ENCODE measurements at places on chromosomes 6 and 20.
A peak's percentile ranks its signal among the peaks of the same experiment; 100 is the strongest.

DNA sequence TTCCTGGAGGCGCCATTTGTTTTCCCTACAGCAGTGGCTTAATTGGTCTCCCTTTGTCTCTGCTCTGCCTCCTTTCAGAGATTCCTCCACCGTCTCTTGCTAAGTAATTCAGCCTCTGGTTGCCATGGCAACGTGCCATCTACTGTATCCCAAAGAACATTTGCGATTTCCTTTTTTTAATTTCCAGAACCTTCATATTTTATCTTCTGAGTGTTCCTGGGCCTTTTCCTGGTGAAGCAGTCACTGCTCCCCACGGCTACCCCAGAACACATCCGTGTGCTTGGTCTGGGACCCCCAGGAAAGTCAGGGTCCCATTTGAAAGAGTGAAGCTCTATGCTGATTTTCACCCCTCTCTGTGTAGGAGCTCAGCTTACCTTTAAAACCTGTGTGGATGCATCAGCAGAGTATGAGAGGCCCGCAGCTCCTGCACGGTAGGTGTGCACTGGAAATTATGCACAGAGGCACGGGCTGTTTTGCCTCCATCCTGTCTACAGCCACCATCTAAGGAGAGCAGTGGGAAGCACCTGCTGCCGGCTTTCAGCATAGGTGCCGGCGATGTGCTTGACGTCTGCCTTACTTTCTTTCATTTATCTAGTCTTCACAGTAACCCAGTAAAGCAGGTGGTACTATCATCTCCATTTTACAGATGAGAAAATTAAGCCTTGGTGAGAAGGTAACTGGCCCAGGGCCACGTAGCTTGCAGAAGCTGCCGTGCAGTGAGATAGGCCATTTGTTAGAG lies 122.8 kb downstream of the SYCP2 start:
- no peaks in the 10 kb centered on the region for H3K36me3 ChIP-seq
- no peak for DNase-seq
- H3K4me1 ChIP-seq: no peaks in the 10 kb centered on the region
- no peak overlapping the region for H3K27ac ChIP-seq
- no peaks in the 10 kb centered on the region for H3K27me3 ChIP-seq

DNA sequence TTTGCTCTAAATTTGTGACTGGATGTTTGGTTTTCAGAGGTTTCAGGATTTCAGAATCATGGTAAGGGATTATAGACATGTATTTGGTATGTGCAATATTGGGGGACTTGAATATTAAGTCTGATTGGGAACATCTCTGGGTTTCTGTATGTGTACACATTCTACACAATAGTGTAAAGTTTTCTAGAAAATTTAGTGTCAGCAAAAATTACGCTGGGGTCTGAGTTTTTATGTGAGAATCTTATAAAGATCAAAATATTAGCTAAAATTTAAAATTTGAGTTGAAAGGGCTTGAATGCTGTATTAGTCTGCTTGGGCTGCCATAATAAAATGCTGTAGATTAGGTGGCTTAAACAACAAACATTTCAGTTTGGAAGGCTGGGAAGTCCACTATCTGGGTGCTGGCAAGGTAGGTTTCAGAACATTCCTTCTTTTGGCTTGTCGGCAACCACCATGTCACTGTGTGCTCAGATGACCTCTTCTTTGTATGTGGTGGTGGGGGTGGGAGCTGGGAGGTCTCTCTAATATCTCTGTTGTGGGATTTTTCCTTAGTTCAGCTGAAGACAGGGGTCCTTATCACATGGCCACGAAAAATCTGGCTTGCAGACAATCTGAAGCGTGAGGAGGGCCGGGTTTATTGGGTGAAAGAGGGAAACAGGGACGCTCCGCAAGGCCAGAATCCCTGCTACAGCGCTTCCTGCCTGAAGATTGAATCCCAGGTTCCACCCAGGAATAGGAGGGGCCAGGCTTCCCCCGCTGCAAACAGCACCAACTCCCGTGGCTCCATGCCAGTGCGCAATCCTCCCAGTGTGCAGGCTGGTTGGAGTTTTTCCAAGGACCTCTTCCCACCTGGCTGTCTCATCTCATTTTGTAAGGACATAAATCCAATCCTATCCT lies 299.7 kb downstream of the PLCB1 start:
- no peaks in the 10 kb centered on the region for H3K27me3 ChIP-seq
- peak; percentile 62 for DNase-seq
- no peak overlapping the region for H3K4me3 ChIP-seq
- peaks cover 15% of the 10 kb centered on the region for H3K4me1 ChIP-seq

DNA sequence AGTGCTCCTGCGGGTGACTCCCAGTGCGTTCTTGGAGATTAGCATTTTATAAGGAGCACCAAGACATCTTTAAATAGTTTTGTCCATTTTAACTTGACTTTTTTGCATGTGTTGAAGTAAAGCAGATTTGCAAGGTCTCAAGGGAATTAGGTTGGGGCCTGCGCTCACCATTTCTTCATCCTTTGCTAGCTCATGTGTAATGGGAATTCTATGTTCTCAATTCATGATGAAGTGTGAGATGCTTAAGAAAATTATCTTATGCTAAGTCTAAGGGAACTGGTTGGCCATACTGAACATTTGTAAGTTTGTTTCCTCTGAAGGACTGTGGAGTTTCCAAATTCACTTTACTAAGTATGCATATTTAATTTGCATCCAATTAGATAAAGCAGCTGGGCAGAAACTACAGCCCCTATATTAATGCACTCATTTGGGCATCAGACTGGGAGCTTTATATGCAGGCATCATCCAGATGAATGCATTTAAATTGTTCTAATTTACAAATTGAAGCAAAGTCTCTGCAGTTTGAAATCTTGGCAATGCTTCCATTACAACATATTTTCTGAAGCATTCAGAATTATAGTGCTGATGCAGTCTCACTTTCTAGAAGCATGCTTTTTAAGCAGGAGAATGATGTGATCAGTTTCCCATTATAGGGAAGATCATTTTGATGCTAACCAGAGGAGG lies 108.3 kb upstream of the AKAP12 start:
- no peak for DNase-seq
- no peaks in the 10 kb centered on the region for H3K4me1 ChIP-seq
- H3K36me3 ChIP-seq: no peaks in the 10 kb centered on the region
- no peak overlapping the region for H3K4me3 ChIP-seq
- no peak overlapping the region for H3K27ac ChIP-seq

GRCh38 chr6:77470983-77471382 lies 7.7 kb upstream of the HTR1B start:
- H3K4me1 ChIP-seq: peaks cover 3% of the 10 kb centered on the region
- DNase-seq: no peak
- H3K4me3 ChIP-seq: no peak overlapping the region
- no peak overlapping the region for H3K27ac ChIP-seq
- H3K27me3 ChIP-seq: peaks cover 6% of the 10 kb centered on the region

- H3K27me3 ChIP-seq: no peaks in the 10 kb centered on the region
- no peaks in the 10 kb centered on the region for H3K36me3 ChIP-seq
- H3K4me3 ChIP-seq: no peak overlapping the region
- no peak overlapping the region for H3K27ac ChIP-seq
- peaks cover 14% of the 10 kb centered on the region for H3K4me1 ChIP-seq
- DNase-seq: peak; percentile 23
These were observed 245.3 kb downstream of the DLL1 start for GRCh38 chr6:170045563-170045960.

- H3K4me1 ChIP-seq: peaks cover 39% of the 10 kb centered on the region
- DNase-seq: no peak
- peak overlapping the region; percentile 88 for H3K4me3 ChIP-seq
- peaks cover 7% of the 10 kb centered on the region for H3K36me3 ChIP-seq
- peak overlapping the region; percentile 100 for H3K27ac ChIP-seq
These were observed 2.0 kb downstream of the STK35 start for GRCh38 chr20:2103461-2104153.

GRCh38 chr6:150026976-150027805 lies 1.9 kb upstream of the RAET1L start:
- H3K4me3 ChIP-seq: no peak overlapping the region
- H3K4me1 ChIP-seq: peaks cover 10% of the 10 kb centered on the region
- H3K27me3 ChIP-seq: peaks cover 40% of the 10 kb centered on the region

GRCh38 chr20:2742934-2743559 lies 50.5 kb downstream of the EBF4 start:
- H3K4me3 ChIP-seq: no peak overlapping the region
- peak; percentile 77 for DNase-seq
- no peaks in the 10 kb centered on the region for H3K27me3 ChIP-seq
- H3K36me3 ChIP-seq: no peaks in the 10 kb centered on the region

- H3K4me3 ChIP-seq: no peak overlapping the region
- peak overlapping the region; percentile 75 for H3K27ac ChIP-seq
- no peaks in the 10 kb centered on the region for H3K36me3 ChIP-seq
- DNase-seq: no peak
- peaks cover 33% of the 10 kb centered on the region for H3K4me1 ChIP-seq
- no peaks in the 10 kb centered on the region for H3K27me3 ChIP-seq
These were observed 43.6 kb downstream of the FGD2 start for GRCh38 chr6:37048851-37049757.

DNA sequence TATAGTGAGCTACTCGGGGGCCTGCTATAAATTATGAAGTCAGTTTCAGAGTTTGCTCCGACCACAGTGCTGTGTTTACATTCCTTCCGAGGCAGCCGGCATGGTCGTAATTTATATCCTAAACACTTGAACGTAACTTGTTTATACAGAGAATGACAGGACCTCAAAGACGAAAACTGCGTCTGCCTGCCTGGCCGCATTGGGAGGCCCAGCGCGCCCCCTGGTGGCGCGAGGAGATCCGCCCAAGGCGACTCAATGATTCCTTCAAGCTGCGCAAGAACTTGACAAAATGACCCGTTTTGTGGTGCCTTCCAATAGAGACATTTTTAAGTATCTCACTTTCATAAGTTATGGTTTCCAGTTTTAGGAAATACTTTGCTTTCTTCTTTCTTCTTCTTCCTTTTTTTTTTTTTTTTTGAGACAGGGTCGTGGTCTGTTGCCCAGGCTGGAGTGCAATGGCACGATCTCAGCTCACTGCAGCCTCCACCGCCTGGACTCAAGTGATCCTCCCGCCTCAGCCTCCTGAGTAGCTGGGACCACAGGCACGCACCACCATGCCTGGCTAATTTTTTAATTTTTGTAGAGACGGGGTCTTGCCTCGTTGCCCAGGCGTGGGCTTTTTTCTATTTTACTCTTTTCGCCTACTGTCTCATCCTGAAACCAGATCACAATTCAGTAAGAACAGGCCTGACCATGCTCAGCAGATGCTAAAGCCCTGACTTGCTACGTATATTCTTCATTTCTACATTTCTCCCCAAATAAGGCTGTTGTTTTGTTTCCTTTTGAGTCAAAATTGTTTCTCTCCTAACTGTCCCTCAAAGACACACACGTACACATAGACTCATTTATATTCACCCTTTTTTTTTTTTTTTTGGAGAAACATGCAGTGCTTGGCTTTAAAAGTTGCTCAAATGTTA lies 7.8 kb downstream of the FOXF2 start:
- H3K4me3 ChIP-seq: no peak overlapping the region

GRCh38 chr6:68575765-68576439 lies 59.2 kb upstream of the ADGRB3 start:
- H3K27me3 ChIP-seq: no peaks in the 10 kb centered on the region
- DNase-seq: peak; percentile 59
- H3K4me3 ChIP-seq: no peak overlapping the region
- no peaks in the 10 kb centered on the region for H3K4me1 ChIP-seq
- no peaks in the 10 kb centered on the region for H3K36me3 ChIP-seq
- no peak overlapping the region for H3K27ac ChIP-seq

DNA sequence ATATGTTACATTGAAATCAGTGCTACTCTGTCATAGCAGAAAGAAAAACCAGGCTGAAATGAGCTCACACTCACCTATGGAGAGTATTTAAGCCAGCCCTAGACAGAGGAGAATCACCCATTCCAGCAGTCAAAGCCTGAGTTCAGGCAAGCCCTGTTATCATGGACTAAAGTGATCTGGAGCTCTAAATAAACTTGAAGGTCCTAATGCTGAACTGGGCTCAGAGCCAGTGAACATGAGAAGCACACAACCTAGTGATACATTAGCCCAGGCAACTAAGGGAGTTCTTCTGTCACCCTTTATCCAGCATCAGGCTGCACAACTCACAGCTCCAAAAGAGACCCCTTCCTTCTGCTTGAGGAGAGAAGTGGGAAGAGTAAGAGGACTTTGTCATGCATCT lies 425.0 kb downstream of the COL12A1 start:
- DNase-seq: no peak
- no peaks in the 10 kb centered on the region for H3K27me3 ChIP-seq
- H3K4me1 ChIP-seq: no peaks in the 10 kb centered on the region
- H3K4me3 ChIP-seq: no peak overlapping the region

Measured in upper lobe of right lung (tissue), 1 donor.